B cell (primary cell): ENCODE measurements at places on chromosomes 6 and 20. TPM values are rescaled to one million over a fixed set of nuclear protein-coding genes. Genes with fewer than 3 reads are reported as not detected.

- DNase-seq, result no peak
Measured at GRCh38 chr6:2966347-2966746, 5.0 kb downstream of the SERPINB6 start.

CGA gene
- total RNA-seq, result not detected in 2 replicates

- DNase-seq, result peak; percentile 45
Measured at GRCh38 chr6:6319952-6320811, at the start of gene F13A1. Gene F13A1 (minus strand): TSS chr6:6320662. CDS start chr6:6318664, 1,998 bp downstream.

PAK5 gene
- total RNA-seq, result not detected in 2 replicates

GRCh38 chr6:65182681-65183080 lies 524.3 kb downstream of the EYS start:
- DNase-seq, result no peak

GRCh38 chr6:97841763-97842162 lies 558.7 kb upstream of the MMS22L start:
- DNase-seq, result no peak
